ENCODE measurements at places on chromosomes 6 and 20.

- DNase-seq: no peak
Observed at GRCh38 chr6:16375843-16376242, 137.5 kb downstream of the GMPR start.

DNA sequence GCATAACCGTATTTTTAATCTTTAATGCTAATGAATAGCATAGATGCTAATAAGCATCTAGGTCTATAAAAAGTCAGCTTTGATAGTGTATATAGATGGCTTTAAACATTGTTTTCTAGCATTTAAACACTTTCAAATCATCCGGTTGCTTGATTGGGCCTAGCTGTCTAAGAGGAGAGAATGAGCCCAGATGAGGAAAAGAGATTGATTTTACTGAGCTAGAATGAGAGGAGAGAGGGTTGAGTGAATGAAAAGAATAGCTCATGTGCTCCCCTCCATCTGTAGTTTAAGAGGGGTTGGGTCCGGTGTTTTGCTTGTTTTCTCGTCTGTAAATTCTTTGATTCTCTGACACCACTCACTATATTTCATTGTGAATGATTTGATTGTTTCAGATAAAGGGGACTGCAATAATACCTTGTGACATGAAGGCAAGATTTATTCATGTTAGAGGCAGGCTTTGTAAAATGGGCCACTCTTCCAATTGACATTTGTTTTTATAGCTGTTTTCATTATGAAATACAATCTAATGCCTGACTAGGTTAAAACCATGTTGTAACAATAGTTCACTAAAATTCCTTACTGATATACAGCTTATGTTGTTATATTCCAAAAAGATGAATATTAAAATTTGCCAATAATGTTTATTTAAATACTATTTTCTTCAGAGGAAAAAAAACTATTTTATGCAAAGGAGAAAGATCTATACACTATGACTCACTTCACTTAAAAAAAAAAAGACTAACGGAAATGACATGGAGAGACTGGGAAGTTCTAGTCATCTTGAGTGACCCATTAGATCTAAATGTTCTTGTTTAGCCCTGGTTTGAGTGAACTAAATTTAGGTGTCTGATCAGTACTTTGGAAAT is 3.2 kb downstream of the PTPN1 start:
- no peak for DNase-seq

GRCh38 chr6:111260570-111261298 is 173.4 kb downstream of the SLC16A10 start:
- no peak for DNase-seq

DNA sequence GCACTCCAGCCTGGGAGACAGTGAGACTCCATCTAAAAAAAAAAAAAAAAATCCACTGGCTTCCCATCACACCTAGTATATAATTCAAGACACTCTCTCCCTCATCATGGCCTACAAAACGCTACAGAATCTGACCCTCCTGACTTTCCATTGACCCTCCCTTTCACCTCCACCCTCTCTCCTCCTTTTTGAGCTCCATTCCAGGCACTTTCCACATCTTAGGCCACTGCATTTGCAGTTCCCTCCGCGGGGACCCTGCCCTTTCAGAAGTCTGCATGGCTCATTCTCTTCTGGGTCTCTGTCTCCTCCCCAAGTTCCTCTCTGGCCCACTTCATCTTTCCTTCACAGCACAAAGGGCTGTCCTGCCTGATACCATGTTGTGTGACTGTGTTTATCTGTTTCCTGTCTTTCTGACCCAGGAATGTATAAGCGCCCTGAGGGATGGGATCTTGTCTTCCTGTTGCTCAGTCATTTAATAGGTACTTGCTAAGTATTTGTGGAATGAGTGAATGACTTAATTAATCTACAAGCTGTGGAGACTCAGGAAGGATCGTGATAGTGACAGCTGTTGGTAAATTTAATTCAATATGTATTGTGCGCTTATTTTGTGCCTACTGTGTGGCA is 35.2 kb downstream of the NCR2 start:
- DNase-seq: no peak

DNA sequence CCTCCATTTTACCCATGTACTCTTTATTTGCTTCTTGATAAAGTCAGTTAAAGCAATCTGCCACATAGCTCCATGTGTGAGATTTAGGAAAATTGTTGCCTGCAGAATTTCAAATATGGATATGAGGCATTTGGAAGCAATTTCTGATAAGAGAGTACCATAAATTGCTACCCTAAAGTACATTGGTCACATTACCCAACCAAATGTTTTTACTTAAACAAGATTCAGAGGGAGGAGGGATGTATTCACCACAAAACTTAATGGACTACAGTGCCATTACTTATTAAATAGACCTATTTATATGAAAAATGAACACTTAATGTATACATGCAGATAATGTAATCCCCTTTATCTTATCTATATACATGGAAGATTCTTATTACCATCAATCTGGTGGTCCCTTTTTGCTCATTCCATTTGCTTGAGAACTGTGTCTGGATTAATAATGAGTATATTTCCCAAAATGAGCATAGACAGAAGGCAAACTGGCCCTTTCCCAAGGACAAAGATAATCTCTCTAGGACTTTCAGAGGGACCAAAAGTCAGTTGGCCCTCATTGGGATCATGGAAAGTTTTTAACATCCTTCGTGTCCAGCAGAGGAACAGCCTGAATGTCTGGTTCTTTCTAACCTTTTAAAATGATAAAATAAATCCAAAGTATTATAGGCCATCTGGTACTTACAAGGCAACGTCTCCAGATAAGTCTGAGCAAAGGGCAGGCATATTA is 526.4 kb downstream of the CBLN4 start:
- DNase-seq: no peak
